Activated CD8-positive, alpha-beta T cell treated with anti-CD3 and anti-CD28 coated beads for 36 hours (primary cell): ENCODE measurements at places on chromosomes 2 and 18. TPM values are rescaled to one million over a fixed set of nuclear protein-coding genes. Genes with fewer than 3 reads are reported as not detected.

The TNFRSF11A gene
- total RNA-seq, result 7.3 TPM

The SP100 gene
- total RNA-seq, result 108 TPM

The CYP26B1 gene
- not detected for total RNA-seq

The DOCK10 gene
- 191 TPM for total RNA-seq

The RAB11FIP5 gene
- 9.0 TPM for total RNA-seq

The MYO5B gene
- total RNA-seq, result 0.09 TPM

The RESP18 gene
- total RNA-seq, result not detected

The CD302 gene
- 0.74 TPM for total RNA-seq
